ENCODE measurements at places on chromosomes 2 and 18. TPM values are rescaled to one million over a fixed set of nuclear protein-coding genes. Genes with fewer than 3 reads are reported as not detected.

The TEKT4 gene
- 0.34 TPM for total RNA-seq

The RPRD1A gene
- 75.2 TPM for total RNA-seq

The NTSR2 gene
- total RNA-seq = not detected

The ANTXR1 gene
- 77.4 TPM for total RNA-seq

The SDC1 gene
- 35.1 TPM for total RNA-seq

The SPP2 gene
- total RNA-seq = not detected

The SCN7A gene
- 3.3 TPM for total RNA-seq

DNA sequence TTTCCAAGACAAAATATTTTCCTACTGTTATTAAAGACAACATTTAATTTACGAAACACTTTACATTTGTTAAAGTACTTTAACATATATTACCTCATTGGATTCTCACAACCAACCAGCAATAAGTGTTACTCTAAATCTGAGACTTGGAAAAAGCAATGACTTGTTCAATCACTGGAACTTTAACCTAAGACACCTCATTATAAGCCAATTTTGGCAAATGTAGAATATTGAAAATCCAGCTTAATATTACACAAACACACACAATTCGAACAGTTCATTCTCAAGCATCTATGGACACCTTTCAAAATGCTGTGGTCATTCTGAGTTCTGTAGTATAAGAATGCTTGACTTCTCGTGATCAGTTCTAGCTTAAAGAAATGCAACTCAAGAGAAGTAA is 619.4 kb upstream of the CHAC2 start:
- no peak for DNase-seq

- no peak for DNase-seq
Measured at GRCh38 chr2:16247326-16248122, 307.2 kb downstream of the MYCN start.

DNA sequence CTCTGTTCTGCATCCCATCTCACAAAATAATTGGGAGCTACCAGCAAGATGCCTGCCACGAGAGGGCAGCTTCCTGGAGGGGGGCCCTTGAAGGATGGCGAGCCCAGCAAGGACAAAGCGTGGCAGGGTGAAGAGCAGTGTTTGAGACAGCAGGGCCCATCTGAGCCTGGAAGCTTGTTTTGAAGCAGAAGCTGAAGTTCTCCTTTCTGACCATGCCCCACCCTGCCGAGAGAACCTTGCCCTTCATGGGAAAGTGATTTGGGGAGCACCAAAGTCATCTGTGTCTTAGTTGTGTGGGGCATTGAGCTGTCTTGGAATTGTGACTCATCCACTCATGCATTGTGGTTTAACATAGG is 216.3 kb downstream of the BCL11A start:
- no peak for DNase-seq

GRCh38 chr2:76307495-76307894 is 596.8 kb upstream of the GCFC2 start:
- DNase-seq = no peak

GRCh38 chr2:239930378-239930777 is 94.8 kb downstream of the NDUFA10 start:
- DNase-seq = no peak

- DNase-seq = no peak
Measured at GRCh38 chr2:186477790-186478189, 8.3 kb upstream of the ZC3H15 start.

DNA sequence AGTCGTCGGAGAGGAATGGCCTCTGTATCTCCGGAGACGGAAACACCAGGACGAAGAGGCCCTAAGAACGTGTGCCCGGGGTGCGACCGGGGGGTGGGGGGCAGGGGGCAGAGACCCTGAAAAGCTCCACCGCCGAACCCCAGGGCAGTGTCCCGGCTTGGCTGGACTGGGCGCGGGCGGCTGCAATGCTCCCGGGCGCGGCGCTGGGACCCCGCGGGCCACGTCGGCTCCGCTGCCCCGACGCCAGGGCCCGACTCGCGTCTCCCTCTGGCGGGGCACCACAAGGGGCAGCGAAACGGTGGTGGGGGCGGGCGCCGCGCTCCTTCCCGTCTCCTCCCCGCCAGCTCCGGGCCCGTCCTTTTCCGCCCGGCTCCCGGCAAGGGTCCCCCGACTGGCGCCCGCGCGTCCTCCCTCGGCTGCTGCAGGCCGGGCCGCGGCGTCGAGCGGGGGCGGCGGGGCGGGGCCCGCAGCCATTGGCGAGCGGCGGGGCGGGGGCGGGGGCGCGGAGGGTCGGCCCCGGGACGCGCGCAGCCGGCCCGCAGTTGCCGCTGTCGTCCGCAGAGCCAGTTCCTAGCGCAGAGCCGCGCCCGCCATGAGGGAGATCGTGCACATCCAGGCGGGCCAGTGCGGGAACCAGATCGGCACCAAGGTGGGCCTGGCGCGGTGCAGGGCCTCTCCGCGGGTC is at the start of gene TUBB6:
Gene TUBB6 (plus strand): TSS at position 541 of the 685 bp plus-strand sequence. CDS start 52 bp downstream, at position 593.
- DNase-seq = no peak

DNA sequence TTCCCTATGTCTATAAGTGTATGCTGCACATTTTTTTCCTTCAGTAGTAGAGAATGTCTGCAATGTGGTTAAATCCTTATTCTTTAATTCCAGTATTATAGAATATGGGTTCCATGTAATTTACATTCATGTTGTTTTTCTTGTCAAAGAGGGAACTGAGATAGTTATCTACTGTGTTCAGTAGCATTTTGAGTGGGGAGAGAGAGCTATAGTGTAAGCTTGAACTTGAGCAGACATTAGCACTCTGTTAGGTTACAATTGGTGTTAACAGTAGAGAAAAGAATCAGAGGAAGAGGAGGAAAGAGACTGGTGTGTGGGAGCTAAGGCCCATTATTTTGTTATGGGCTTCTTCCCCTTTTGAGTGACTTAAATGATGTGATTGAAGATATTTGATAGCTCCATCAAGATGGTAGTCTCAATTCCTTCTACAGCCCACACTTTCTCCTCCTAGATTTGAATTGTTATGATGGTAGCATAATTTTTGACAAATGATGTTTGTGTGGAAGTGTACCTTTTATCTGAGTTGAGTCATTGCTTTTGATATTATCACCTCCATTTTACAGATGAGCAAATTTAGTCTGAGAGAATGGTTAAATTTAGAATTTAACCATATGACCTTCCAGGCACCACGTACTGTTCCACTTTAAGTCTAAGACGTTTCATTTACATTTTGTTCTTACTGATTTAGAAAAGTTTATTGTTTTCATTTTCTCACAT is 71.3 kb downstream of the FMNL2 start:
- DNase-seq = no peak
